ENCODE measurements at places on chromosomes 1 and 21.

DNA sequence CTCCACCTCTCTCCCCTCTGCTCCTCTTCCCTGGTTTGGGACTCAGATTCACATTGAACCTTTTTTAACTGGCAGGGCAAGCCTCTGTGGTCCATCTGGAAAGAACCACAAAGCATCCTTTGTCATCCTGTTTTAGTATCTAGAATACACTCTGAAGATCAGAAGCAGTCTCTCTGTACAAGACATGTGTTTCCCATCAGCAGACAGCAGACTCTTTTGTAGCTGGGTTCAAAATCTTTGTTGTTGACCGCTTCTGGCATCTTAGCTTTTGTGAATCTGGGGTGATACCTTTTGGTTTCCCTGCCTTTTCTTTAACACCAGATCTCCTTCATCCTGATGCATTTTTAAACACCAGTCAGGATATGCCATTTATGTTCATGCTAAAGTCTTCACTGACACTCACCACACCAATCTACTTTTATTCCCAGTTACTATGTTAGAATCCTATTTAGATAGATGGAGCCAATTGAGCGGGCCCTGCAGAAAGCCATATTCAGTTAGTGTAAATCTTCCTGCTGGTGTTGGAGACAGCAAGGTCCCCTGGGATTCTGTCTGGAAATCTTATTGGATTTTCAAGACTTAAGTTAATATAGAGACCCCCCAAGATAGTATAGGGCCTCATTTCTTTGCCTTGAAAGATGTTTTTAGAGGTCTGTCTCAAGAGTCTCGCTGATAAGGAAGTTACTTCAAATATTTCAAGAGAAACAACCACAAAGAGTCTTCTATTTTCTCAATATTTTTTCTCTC is 51.1 kb downstream of the ST6GALNAC3 start:
- DNase-seq: no peak

DNA sequence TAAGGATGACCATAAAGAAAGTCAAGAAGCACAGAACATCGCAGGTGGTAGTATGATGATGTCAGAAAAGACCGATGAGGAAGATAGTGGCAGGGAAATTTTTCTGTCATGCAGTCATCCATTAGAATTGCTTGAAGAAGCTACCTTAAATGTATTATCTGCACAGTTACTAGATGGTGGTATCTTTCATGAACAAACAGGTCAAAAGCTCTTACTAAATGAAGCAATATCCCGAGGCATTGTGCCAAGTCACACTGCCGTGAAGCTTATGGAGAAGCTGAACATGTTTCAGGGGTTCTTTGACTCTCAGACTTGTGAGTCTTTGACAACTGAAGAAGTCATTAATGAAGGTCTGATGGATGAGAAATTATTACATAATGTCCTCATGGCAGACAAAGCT is 128.8 kb downstream of the MACF1 start:
- no peak for DNase-seq

GRCh38 chr21:23638131-23638695 is 1969.1 kb downstream of the MRPL39 start:
- DNase-seq: no peak

GRCh38 chr1:44511769-44512168 is 106.7 kb downstream of the RNF220 start:
- DNase-seq: no peak

- DNase-seq: no peak
Measured at GRCh38 chr1:226784081-226785049, 45.3 kb upstream of the ITPKB start.

GRCh38 chr1:108504447-108504846 is 54.3 kb downstream of the NBPF6 start:
- DNase-seq: no peak

GRCh38 chr1:4512636-4513035 is 141.8 kb upstream of the AJAP1 start:
- DNase-seq: no peak

- DNase-seq: no peak
Measured at GRCh38 chr1:57350610-57351009, 73.2 kb downstream of the DAB1 start.

- DNase-seq: no peak
Measured at GRCh38 chr1:227120826-227121225, 180.7 kb downstream of the COQ8A start.

DNA sequence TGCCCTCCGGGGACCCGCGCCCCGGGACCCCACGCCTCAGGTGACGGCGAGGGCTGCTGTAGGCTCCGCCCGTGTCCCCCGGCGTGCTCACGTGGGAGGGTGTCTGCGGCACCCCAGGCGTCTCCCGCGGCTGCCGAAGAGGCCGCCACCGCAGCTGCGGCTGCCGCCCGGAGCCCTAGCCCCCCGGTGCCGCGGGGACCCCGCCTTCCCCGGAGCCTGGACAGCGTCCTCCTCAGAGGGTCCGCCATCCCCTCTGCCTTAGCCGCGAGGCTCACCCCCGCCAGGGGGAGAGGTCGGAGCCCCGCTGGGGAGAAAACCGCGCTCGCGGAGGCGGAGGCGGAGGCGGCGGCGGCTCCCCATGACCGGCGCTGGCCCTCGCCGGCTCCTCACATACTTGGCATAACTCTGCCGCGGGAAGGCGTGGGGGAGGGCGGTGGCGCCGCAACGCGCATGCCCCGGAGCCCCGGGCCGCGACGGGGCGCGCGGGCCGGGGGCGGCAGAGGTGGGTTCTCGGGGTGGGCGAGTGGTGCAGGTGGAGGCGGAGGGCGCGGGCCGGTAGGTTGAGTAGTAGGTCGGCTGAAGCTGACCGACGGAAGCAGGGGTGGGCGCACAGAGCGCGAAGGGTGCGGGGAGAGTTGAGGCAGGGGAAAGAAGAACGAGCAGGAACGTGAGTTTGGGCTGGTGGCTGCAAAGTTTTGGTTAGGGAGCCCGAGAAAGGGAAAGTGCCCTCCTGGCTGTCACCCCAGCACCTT is 700 bp upstream of the SYDE2 start:
- peak; percentile 12 for DNase-seq

GRCh38 chr1:231676487-231676886 is 49.9 kb downstream of the DISC1 start:
- no peak for DNase-seq

- DNase-seq: no peak
Measured at GRCh38 chr1:39529901-39530535, 38.6 kb downstream of the BMP8A start.

DNA sequence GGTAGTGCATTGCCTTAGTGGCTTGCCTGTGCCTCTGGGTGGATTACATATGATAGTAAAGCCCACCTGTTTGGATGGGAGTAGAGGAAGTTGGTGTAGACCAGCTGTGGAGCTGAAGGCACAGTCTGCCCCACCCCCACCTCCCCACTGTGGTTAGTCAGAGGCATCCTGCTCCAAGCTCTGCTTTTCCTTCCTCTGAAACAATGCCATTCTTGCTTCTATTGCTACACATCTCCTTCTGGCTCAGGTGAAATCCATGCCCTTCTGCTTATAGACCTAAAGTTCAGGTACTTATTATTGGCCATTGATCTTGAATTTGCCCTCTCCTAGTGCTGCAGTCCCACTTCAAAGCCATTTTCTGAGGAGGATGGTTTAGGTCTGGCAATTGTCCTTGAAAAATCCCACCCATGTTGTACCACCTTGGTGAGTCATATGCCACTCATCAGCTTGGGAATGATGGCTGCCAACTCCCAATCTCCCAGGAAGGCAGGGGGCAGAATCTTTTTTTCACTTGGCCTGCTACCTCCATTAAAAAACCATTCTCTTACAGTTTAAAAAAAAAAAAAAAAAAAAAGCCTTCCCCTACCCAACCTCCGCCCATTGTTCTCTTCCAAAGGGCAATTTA is 6.7 kb upstream of the TXLNA start:
- no peak for DNase-seq

All from NCI-H187 (cell line).